BE2C (cell line): ENCODE measurements at places on chromosomes 4 and X.

GRCh38 chrX:97326456-97326855 is 442.7 kb downstream of the RPA4 start:
- DNase-seq, result no peak

DNA sequence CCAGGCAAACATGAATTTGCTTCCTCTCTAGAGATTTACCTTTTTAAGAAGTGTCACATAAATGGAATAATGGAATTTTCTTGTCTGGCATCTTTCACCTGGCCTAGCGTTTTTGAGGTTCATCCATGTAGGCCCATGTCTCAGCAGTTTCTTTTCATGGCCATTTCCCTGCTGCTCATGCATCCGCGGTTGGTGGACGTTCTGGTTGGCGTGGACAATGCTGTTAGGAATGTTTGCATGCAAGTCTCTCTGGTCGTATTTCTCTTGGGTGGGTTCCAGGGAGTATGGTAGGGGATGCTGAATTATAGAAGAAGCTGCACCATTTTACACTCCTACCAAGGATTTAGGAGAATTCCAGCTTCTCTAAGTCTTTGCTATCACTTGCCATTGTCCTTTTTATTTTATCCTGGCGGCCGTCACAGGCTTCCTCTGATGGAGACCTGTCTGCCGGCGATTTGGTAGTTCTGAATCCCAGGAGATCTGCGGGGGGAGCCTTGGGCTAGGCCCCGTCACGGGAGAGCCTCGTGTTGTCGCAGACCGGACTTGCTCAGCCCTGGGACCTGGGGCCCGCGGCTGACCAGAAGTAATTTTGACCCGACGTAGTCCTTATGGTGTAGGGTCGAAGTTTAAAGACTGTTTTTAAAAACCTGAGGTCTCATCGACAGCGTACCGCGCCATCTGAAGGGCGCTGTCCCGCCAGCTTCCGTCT is 56.9 kb upstream of the TADA2B start:
- DNase-seq, result peak; percentile 69

DNA sequence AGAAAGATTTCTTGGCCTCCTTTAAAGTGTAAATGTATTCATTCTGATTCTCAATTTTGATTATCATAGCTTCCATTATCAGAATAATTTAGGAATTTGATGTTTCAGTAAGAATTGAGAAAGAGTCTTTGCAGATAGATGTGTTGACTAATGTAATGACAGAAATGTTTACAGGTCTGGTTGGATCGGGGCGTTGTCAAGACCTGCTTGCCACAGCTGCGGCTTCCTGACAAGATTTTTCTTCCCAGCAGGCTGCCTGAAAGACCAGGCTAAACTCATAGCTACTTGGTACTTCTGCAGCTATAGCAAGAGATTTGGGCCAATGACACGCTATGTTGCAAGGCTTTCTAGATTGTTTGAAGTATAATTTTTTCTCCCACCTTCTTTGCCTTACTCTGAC is 91.5 kb upstream of the ANKRD50 start:
- no peak for DNase-seq

DNA sequence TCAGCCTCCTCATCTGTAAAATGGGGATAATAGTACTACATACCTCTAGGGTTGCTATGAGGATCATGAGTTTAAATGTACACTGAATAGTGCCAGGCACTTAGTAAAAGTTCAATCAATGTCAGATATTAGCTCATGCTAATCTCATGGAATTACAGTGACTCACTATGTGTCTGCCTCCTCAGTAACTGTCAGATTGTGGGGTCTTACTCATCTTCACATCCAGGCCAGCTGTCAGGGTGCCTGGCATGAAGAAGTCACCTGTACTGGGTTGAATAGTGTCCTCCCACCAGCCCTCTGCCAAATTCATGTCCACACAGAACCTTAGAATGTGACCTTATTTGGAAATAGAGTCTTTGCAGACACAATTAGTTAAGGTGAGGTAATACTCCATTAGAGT is 54.3 kb upstream of the STIM2 start:
- no peak for DNase-seq

- no peak for DNase-seq
Observed at GRCh38 chr4:71217688-71218087, 121.1 kb upstream of the SLC4A4 start.
